ENCODE measurements at places on chromosomes 1 and 21. TPM values are rescaled to one million over a fixed set of nuclear protein-coding genes. Genes with fewer than 3 reads are reported as not detected.

GNG12 gene
- total RNA-seq: 43.3 TPM

FCGR3B gene
- 50.1 TPM for total RNA-seq

KCND3 gene
- 5.5 TPM for total RNA-seq

CIART gene
- total RNA-seq: 6.2 TPM

IL10RB gene
- 49.1 TPM for total RNA-seq

RGS8 gene
- not detected for total RNA-seq

B4GALT2 gene
- 17.3 TPM for total RNA-seq

CYP4Z1 gene
- total RNA-seq: 1.4 TPM

FAM72C gene
- total RNA-seq: not detected

DNA sequence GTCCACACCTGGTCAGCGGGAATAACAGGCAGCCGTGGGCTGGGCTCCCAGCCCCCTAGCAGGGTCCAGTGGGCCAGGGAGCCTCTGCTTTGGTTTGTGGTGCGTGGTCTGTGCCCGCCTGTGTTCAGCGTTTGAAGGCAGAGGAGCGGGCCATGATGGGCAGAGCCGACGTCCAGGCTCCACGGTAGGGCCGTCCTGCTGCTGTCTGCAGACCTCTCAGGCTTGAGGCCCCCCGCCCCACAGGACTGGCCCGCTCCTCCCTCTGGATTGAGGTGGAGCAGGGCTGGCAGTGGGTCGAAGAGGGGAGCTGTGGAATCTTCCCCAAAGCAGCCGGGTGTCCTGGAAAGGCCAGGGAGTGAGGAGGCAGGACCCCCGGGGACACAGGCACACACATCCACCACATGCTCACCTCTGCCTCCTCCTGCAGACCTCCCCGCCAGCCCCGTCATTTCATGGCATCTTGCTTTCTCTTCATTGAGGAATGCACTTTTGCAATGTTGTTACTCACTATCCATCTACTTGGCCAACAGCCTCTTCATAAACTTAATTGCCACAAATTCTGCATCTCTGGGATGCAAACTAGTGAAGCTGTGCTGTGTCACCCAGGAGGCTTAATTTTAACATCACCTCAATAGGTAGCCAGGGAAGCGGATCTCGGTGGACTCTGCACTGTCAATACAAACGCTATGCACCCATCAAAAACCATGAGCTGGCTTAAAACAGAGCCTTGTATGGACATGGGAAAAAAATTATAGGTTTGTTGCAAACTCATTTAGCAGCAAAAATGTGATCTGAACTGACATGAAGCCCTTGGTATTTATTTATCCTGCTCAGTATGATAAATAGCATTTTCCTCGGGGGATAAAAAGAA is 85.9 kb downstream of the PDE9A start:
- DNase-seq: no peak

DNA sequence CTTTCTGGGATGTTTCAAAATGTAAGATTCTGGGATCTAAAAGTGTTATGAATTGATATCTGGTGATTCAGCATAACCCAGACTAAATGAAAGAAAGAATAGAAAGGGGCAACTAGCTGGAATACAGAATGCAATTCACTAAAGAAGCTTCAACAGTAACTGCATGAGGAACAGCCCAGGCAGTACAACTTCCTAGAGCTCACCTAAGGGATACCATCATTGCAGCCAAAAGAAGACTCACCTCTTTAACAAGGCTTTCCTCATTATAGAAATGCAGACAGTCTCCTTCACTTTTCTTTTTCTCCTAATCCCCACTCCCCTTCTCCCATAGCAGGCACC is 6.3 kb downstream of the RGS5 start:
- no peak for DNase-seq

DNA sequence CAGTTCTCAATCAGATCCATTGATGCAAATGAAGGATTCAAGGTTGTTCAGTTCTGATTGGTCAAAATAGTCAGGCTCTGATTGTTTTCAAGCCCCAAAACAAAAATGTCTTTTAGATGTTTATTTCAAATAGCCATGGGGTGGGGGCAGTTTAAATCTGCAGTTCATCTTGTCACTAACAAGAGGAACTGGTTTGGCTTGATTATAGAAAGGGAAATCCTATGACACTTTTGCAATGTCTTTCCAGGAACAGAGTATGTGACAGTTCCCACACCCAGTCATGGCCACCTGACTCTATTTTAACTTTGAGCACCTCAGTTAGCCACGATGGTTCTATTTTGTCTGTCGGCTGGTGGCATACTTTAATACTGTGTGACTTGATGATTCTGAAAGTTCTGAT is 1544.1 kb downstream of the PLA2G4A start:
- DNase-seq: no peak

DNA sequence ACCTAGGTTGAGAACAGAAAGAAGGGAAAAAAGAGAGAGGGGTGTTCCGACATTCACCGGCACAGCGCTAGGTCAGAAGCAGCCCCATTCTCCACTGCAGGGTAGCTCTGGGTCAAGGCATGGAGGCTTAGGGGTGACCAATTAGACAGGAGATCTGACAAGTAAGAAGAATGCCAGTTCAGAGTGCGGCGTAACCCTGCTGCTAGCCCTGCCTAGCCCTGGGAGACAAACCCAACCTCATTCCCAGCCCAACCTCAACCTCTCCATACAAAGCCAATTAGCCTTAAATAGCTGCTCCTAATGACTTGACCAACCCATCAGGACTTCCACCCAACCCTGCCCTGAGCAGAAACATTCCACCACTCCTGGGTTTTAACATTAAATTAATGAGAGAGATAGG is 3.4 kb downstream of the PRELP start:
- no peak for DNase-seq

DNA sequence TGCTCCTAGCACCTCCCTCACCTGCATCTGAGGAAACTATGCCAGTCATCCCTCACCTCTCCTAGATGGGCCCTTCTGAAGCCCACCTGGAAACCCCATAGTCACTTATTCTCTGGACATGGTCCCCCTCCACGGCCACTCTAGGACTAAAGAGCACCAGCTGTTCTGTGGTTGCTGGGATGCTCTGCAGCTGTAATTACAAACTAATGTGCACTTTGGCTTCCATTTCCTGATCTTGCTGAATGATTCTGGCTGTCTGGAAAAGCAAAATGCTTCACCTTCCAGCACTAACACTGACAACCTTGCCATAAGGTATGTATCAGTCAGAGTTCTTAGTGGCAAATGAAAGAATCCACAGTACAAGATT is 48.7 kb upstream of the PSEN2 start:
- DNase-seq: no peak

DNA sequence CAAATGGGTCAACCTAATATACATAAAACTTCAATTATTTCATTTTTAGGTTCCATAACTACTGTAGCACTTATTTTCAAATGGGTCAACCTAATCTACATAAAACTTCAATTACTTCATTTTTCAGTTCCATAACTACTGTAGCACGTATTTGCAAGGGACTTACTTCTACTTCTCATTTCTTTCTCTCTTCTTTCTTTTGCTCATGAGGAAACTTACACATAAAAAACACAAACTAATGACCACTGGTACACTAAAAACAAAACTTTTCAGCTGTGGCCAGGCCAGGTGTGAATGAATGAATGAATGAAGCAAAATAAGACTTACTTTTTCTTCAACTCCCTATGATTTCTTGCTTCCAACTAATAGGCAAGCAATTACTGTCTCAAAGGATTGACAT is 11.7 kb downstream of the SYDE2 start:
- no peak for DNase-seq

GRCh38 chr1:1112237-1112985 is 3.5 kb downstream of the C1orf159 start:
- peak; percentile 30 for DNase-seq

DNA sequence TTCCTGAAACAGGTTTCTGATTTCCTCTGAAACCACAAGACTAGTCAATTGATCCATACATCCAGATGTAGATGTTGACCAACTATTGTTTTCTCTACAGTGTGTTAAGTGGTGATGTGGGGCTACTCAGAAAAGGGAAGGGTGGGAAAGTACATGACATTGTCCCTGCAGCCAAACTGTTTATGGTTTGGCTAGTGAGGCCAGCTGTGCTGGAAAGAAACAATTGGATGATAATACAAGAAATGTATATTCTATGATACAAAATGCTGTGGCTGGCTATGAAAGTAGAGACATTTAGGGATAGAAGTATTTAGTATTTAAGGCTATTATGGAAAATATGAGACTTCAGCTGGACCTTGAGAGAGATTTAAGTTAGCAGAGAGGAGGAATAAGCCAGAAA is 244.5 kb downstream of the ADGRL2 start:
- DNase-seq: no peak

GRCh38 chr21:46069719-46070279 is 28.1 kb upstream of the COL6A2 start:
- DNase-seq: peak; percentile 14

GRCh38 chr1:67429528-67430357 is 459 bp downstream of the SERBP1 start:
- peak; percentile 57 for DNase-seq

DNA sequence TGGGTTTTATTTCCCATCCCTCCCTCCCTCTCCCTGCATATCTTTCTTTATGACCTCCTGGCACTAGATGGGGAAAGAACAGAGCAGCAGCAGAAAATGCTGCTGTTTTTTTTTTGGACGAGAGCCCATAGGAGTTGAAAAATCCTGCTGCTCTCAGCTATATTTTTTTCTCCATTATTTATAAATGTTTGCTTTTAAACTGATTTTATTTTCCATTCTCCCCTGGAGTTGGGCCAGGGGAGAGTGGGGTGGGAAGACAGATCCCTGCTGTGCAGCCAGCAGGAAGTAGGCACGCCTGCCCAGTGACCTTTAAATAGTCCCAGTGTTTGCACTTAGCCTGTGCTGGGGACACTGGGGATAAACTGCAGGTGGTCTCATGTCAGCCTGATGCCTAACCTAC is 17.4 kb downstream of the SFT2D2 start:
- DNase-seq: no peak

DNA sequence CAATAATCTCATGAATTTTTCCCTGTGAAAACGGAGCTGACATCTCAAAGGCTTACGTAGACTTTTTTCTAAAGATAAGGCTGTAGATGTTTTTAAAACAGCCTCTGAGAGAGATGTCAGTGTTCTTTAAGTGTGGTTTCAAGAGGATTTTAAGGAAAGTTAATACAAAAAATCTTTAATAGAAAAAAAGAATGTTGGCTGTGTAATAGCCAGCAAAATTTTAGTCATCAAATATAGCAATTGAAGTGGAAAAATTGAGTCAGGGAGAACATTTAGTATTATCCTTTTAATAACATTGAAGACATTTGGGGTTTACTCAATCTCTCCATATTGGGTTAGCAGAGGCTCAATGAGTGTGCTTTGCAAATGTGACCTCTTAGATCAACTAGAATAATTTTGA is 38.6 kb upstream of the CHRM3 start:
- DNase-seq: no peak

DNA sequence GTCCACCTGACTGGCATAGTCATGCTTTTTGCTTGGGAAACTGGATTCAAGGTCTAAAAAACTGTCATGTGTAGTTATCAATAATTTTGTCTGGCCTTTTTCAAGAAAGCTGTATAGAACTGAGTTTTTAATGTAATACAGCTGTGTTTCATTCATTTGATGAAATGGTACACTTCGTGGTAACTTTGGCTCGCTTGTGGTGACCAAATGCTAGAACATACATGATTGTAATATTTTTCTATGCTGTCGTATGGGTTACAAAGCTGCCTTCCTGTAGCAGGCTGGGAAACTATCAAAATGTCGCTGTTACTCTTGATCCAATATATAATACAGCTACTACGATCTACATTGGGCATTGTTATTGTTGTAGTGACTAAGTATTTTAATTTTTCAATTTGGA is 2.1 kb downstream of the LRRC42 start:
- no peak for DNase-seq

DNA sequence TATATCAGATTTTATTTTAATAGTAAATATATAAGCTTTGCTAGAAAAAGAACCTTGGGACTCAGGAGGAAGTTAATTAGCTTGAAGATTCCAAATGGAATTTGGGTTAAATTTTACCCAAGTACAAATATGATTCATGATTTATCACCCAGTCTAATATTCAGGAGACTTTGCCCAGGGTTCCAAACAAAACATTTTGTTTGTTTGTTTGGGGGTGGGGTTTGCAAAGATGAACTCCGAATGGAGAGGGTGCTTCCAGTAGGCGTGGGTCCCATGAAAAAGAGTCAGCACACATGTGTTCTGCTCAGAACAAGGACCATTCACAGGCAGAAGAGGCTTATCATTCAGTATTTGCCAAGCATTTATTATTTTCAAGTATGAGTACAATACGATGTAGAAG is 23.5 kb downstream of the KCNT2 start:
- no peak for DNase-seq

DNA sequence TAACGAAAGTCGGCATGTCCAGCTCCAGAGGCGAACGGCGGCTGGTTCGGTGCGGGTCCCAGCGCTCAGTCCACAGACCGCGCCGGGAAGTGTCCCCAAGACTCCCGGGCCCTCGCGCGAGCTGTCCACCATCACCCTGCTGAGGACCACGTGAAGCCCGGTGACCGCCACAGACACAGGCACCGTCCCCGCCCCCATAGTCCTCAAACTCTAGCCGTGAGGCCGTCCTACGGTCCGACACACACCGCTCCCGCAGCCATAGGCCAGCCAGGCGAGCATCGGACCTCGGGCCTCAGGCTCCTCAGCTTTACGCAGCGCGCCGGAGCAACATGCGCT is 535 bp downstream of the SETD4 start:
- no peak for DNase-seq

GRCh38 chr1:154611150-154611862 is 3.3 kb upstream of the ADAR start:
- DNase-seq: no peak

DNA sequence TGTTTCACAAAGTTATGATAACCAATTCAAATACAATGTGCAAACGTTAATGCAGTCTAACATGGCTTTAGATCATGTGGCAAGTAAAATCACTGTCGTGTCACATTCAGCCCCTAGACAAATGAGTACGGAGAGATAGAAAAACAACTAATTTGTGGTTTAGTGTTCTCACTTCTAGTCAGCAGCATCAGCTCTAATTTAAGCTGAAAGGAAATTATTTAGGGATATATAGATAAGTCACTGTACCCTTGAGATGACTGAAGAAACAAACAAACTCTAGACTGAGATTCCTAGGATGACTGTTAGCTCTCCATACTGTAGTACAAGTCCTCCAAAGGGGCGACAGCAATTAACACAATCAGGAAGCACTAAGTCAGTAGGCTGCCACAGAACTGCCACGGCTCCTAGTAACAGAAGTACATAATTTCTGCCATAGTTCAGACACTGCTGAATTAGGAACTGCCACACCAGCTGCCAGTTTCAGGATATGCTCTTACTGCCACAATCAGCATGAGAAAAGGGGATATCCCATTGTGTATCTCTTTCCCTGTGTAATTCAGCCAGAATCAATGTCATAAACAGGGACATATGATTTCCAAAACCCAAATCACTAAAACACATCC is 150.4 kb upstream of the NEGR1 start:
- DNase-seq: no peak

DNA sequence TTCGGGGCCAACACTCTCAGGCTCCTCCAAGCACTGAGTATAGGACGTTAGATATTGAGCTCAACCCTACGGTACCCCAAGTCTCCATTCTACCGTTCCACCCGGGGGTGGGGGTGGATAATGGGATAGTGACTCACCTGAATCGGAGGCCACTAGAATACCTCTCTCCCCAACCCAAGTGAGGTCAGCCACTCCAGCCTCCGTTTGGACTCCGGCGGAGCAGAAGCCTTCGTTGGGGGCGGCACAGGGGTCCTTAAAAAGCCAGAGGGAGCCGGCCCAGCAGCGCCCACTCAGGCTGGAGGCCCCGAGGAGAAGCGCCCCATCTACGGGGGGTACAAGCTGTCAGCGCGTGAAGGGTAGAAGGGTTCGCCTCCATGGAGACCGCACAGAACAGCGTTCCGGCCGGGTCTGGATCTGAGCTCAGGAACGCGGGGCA is 556 bp downstream of the WDR77 start:
- no peak for DNase-seq

- DNase-seq: no peak
These were observed 120.8 kb upstream of the ZNF648 start for GRCh38 chr1:182182311-182182710.
